Ascending aorta (tissue), 2 donors: ENCODE measurements at places on chromosomes 13 and 19. TPM values are rescaled to one million over a fixed set of nuclear protein-coding genes. Genes with fewer than 3 reads are reported as not detected.

- H3K27me3 ChIP-seq = no peaks in the 10 kb centered on the region
- no peak for DNase-seq
- H3K27ac ChIP-seq = no peak overlapping the region
Observed at GRCh38 chr13:37729876-37730275, 131.3 kb upstream of the POSTN start.

- H3K4me1 ChIP-seq = no peaks in the 10 kb centered on the region
- DNase-seq = no peak
- H3K27me3 ChIP-seq = no peaks in the 10 kb centered on the region
Observed at GRCh38 chr13:67071918-67072598, 158.1 kb downstream of the PCDH9 start.

GRCh38 chr19:16038196-16038695 lies 38.0 kb upstream of the TPM4 start:
- no peaks in the 10 kb centered on the region for H3K36me3 ChIP-seq
- no peak overlapping the region for H3K4me3 ChIP-seq
- H3K4me1 ChIP-seq = peaks cover 12% of the 10 kb centered on the region

DNA sequence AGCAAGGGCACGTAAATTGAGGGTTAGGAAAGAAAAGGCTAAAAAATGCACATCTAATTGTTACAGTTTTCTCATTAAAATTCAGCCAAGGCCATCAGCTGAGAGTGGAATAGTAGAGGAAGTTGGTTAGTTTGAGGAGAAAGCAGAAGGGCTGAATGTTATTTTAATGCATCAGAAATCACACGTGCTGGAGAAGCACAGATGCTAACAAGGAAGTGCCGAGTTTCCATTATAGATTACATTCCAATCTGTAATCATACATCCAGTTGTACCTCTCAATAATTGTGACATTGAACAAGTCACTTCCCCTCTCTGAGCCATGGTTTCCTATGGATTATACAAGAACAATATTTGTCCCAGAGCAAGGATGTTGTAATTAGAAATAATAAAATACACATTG lies 25.1 kb downstream of the FPR3 start:
- no peak overlapping the region for H3K4me3 ChIP-seq
- H3K4me1 ChIP-seq = no peaks in the 10 kb centered on the region
- no peak overlapping the region for H3K27ac ChIP-seq
- DNase-seq = no peak

The IL4I1 gene
- total RNA-seq = 0.96 TPM

- H3K27ac ChIP-seq = no peak overlapping the region
- DNase-seq = no peak
- H3K36me3 ChIP-seq = no peaks in the 10 kb centered on the region
- H3K4me3 ChIP-seq = no peak overlapping the region
- no peaks in the 10 kb centered on the region for H3K27me3 ChIP-seq
Observed at GRCh38 chr13:42644841-42645240, 70.9 kb downstream of the TNFSF11 start.

GRCh38 chr13:48749699-48750473 lies 96.2 kb downstream of the CYSLTR2 start:
- DNase-seq = peak; percentile 90
- H3K27me3 ChIP-seq = no peaks in the 10 kb centered on the region
- peak overlapping the region; percentile 62 for H3K27ac ChIP-seq
- no peaks in the 10 kb centered on the region for H3K4me1 ChIP-seq
- H3K36me3 ChIP-seq = no peaks in the 10 kb centered on the region

- H3K27ac ChIP-seq = peak overlapping the region; percentile 88
- no peaks in the 10 kb centered on the region for H3K36me3 ChIP-seq
- DNase-seq = peak; percentile 71
Observed at GRCh38 chr19:11737964-11738745, 591 bp downstream of the ZNF823 start.

DNA sequence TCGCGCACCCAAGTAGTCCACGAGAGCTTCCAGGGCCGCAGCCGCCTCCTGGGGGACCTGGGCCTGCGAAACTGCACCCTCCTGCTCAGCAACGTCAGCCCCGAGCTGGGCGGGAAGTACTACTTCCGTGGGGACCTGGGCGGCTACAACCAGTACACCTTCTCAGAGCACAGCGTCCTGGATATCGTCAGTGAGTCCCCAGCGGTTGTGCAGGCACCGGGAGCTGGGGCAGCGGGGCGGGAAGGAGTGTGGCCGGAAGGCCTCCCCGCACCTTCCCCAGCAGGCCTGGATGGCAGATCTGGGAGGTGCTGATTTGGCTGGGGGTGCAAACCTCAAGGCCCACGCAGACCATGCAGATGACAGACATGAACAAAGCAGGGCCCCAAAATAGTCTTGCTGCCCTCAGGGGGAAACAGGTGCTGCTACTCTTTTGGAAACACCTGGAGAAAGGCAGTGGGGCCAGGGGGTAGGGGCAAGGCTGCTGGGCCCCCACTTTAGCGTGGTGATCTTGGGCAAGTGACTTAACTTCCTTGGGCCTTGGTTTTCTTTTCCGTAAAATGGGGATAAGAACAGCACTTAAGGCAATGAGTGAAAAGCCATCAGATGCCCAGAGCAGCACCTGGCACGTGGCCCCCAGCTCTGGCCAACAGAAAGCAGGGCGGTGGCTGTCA lies 4.0 kb downstream of the MAG start:
- no peak for DNase-seq
- no peaks in the 10 kb centered on the region for H3K4me1 ChIP-seq
- no peaks in the 10 kb centered on the region for H3K27me3 ChIP-seq
- no peak overlapping the region for H3K27ac ChIP-seq
- H3K4me3 ChIP-seq = no peak overlapping the region
- no peaks in the 10 kb centered on the region for H3K36me3 ChIP-seq

DNA sequence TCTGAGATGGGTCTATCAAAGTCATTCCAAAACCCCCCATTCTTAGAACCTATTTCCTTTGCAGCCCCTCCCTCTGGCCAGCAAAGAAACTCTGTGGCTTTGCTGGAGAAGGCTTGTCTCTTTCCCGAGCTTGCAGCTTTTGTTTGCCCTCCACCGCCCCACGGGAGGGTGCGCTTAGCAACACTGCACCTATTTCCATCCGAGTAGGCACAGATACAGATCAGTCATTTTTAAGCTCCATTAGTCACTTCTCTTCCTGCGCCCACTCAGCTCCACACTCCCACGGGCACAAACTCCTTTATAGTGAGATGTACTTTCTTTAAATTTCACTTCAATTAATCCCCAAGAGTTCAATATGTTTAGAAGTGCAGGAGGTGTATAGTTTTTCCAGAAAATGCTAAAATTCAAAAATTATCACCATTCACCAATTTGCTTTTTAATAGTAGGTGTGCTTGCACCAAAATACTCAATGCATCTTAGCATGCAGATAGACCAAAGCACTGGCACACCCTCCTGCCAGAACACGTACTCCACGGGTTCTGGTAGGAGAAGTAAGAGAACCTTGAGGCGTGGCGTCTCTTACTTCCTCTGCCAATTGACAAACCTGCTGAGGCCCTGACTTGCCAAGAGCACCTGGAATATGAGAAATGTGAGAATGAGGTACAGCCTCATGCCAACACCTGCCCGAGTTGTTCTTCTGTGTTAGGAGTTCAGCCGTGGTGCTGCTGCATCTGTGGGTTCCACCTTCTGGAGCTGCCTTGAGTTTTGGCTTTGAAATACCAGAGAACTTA lies 183.7 kb downstream of the TEX29 start:
- DNase-seq = no peak
- no peak overlapping the region for H3K27ac ChIP-seq
- no peaks in the 10 kb centered on the region for H3K27me3 ChIP-seq

- H3K4me1 ChIP-seq = no peaks in the 10 kb centered on the region
- H3K27me3 ChIP-seq = no peaks in the 10 kb centered on the region
- peaks cover 10% of the 10 kb centered on the region for H3K36me3 ChIP-seq
- no peak overlapping the region for H3K4me3 ChIP-seq
- no peak for DNase-seq
Observed at GRCh38 chr13:98468361-98468760, 108.5 kb downstream of the STK24 start.

DNA sequence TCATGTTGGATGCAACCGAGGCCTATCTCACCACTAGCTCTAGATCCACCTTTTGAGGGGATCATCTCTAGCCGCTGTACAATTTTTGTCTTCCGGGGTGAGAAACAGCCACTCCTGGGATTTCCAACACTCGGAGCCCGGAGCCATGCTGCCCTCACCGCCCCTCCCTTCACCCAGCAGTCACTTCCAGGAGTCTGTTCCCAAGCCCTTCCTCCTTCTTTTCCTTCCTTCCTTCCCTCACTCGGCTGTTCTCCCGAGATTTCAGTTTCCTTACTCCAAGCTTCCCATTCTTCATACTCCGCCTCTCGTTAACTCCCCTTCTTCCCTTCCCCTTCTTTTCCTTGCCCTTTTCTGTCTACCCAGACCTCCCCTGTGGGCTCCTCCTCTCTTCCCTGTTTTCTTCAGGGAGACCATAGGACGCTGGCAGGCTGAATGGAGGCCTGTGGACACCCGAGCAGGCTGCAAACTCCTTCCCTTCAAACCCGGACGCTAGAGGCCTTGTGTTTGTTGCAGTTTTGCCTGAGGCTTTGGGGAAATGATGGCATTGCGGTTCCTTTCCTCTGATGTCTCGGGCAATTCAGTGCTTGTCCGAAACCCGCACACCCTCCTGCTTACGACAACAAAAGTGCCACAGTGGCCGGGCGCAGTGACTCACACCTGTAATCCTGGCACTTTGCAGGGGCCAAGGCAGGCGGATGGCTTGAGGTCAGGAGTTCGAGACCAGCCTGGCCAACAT lies 96.0 kb downstream of the CAB39L start:
- no peaks in the 10 kb centered on the region for H3K27me3 ChIP-seq
- no peak overlapping the region for H3K4me3 ChIP-seq
- no peaks in the 10 kb centered on the region for H3K4me1 ChIP-seq
- no peak for DNase-seq
- no peak overlapping the region for H3K27ac ChIP-seq
- H3K36me3 ChIP-seq = peaks cover 17% of the 10 kb centered on the region

- no peaks in the 10 kb centered on the region for H3K36me3 ChIP-seq
- H3K4me1 ChIP-seq = no peaks in the 10 kb centered on the region
- H3K27ac ChIP-seq = no peak overlapping the region
- no peaks in the 10 kb centered on the region for H3K27me3 ChIP-seq
- no peak for DNase-seq
- no peak overlapping the region for H3K4me3 ChIP-seq
Observed at GRCh38 chr19:6587093-6587820, 3.7 kb downstream of the CD70 start.

The ERICH4 gene
- total RNA-seq = not detected

- H3K27me3 ChIP-seq = no peaks in the 10 kb centered on the region
- DNase-seq = no peak
- H3K36me3 ChIP-seq = no peaks in the 10 kb centered on the region
- no peak overlapping the region for H3K27ac ChIP-seq
Observed at GRCh38 chr19:33683881-33684537, 62.3 kb downstream of the CHST8 start.

The ZNF773 gene
- total RNA-seq = not detected

DNA sequence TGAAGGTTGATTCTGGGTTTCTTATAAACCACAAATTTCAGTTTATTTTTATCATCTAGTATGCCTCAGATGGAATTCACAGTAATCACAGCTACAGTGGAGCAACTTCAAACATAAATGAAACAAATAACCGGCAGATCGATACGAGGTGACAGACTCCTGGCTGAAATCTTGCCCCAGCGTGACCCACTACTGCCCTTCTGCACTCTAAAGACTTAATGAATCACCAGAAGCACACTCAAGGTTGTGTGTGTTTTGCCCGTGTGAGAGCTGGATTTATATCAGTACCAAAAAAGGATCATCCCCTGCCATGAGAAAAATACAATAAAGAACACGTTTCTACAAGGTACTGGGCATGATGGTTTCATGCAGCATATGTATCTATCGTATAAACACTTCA lies 161.7 kb downstream of the KLF12 start:
- H3K27me3 ChIP-seq = no peaks in the 10 kb centered on the region
- H3K27ac ChIP-seq = no peak overlapping the region
- H3K4me3 ChIP-seq = no peak overlapping the region
- no peak for DNase-seq
- no peaks in the 10 kb centered on the region for H3K36me3 ChIP-seq

GRCh38 chr13:44435919-44436510 lies 62.4 kb downstream of the SERP2 start:
- no peak for DNase-seq
- peak overlapping the region; percentile 80 for H3K4me3 ChIP-seq
- peak overlapping the region; percentile 83 for H3K27ac ChIP-seq
- peaks cover 22% of the 10 kb centered on the region for H3K36me3 ChIP-seq
- peaks cover 16% of the 10 kb centered on the region for H3K4me1 ChIP-seq
- H3K27me3 ChIP-seq = no peaks in the 10 kb centered on the region

The MAP4K1 gene
- 15.1 TPM for total RNA-seq

The SIGLEC12 gene
- total RNA-seq = not detected

- no peaks in the 10 kb centered on the region for H3K27me3 ChIP-seq
- peaks cover 7% of the 10 kb centered on the region for H3K4me1 ChIP-seq
- H3K4me3 ChIP-seq = no peak overlapping the region
- no peaks in the 10 kb centered on the region for H3K36me3 ChIP-seq
Observed at GRCh38 chr19:16611121-16611520, 16.9 kb downstream of the MED26 start.

- H3K36me3 ChIP-seq = peaks cover 38% of the 10 kb centered on the region
- no peaks in the 10 kb centered on the region for H3K4me1 ChIP-seq
- H3K4me3 ChIP-seq = peak overlapping the region; percentile 91
Observed at GRCh38 chr13:80337288-80338081, 3.4 kb downstream of the SPRY2 start.

DNA sequence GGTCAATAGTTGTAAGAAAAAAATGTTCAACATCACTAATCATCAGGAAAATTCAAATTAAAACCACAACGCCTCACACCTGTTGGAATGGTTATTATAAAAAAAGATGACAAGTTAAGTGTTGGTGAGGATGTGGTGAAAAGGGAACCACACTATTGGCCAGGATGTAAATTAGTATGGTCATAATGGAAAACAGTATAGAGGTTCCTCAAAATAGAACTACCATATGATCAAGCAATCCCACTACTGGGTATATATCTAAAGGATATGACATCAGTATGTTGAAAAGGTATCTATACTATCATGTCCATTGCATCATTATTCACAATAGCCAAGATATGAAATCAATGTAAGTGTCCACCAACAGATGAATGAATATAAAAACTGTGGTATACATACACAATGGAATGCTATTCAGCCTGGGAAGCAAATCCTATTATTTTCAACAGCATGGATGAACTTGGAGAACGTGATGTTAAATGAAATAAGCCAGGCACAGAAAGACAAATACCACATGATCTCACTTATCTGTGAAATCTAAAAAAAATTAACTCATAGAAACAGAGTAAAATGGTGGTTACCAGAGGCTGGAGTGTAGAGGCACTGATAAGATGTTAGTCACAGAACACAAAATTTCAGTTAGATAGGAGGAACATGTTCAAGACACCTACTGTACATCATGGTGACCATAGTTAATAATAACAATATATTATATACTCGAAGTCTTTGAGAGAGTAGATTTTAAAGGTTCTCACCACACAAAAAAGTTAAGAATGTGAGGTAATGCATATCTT lies 56.6 kb downstream of the TBC1D4 start:
- no peaks in the 10 kb centered on the region for H3K36me3 ChIP-seq
- no peaks in the 10 kb centered on the region for H3K27me3 ChIP-seq
- H3K27ac ChIP-seq = no peak overlapping the region
- H3K4me3 ChIP-seq = no peak overlapping the region
- DNase-seq = no peak
- no peaks in the 10 kb centered on the region for H3K4me1 ChIP-seq
